ENCODE measurements at places on chromosomes 1 and 21. TPM values are rescaled to one million over a fixed set of nuclear protein-coding genes. Genes with fewer than 3 reads are reported as not detected.

GRCh38 chr1:84887261-84887934 is 5.6 kb downstream of the LPAR3 start:
- no peak for DNase-seq

- peak; percentile 9 for DNase-seq
These were observed 63.1 kb downstream of the PTGFR start for GRCh38 chr1:78553859-78554258.

The PALMD gene
- total RNA-seq: 19.2 TPM

The TXNDC12 gene
- total RNA-seq: 51.6 TPM

DNA sequence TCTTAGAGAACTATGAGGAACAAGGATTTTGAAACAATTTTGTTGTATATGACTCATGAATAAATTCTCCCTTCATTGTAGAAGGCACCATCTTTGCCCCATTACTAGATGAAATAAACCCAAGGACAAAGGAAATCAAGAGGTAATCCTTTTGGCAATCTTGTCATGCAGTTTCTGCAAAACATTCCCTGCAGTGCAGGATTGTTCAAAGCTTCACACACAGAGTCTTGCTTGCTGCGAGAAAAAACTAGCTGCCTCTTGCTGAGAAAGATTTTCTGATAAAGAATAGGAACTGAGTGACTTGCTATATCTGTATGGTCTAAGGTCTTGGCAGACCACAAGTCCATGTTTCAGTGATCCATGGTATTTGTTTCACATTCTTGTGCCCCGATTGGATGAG is 657.4 kb upstream of the ADGRL4 start:
- DNase-seq: no peak

DNA sequence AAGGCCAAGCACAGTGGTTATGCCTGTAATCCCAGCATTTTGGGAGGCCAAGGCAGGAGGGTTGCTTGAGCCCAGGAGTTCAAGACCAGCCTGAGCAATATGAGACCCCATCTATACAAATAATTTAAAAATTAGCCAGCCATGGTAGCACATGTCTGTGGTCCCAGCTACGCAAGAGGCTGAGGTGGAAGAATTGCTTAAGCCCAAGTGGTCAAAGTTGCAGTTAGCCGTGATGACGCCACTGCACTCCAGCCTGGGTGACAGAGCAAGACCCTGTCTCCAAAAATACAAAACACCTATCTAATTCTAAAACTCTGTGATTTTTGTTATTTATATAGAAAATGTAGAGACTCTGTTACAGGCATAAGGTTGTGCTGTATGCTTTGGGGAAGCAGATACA is 44.2 kb upstream of the ZYG11A start:
- no peak for DNase-seq

GRCh38 chr21:42609811-42610210 is 43.6 kb upstream of the PDE9A start:
- no peak for DNase-seq

The MCOLN2 gene
- 12.6 TPM for total RNA-seq

GRCh38 chr1:53550201-53550741 is 91.1 kb downstream of the DMRTB1 start:
- no peak for DNase-seq

GRCh38 chr1:213568929-213569815 is 418.6 kb upstream of the PROX1 start:
- DNase-seq: no peak

The ACOT11 gene
- 10.4 TPM for total RNA-seq

DNA sequence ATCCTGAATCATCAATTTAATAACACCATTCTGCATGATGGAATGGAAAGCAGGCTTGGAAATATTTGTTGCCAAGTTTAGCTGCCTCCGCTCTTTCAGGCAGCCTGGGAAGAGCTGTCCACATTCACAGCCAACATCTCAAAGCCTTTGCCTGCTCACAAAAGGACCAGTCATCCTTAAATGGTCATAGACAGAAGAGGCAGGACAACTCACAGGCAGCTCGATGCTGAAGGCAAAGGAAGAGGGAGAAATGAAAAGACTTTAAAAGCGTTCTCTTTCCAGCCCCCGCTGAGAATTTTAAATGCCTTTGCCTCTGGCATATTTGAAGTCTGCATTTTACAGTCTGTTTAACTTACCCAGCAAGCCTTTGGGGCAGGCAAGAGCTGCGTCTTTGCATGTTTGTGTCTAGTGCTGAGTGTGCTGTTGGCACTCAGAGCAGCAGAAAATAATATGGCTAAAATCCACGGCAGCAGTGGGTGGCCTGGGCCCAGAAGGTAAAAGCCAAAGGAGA is 68.9 kb downstream of the NMNAT2 start:
- DNase-seq: no peak

The OR2L3 gene
- not detected for total RNA-seq

DNA sequence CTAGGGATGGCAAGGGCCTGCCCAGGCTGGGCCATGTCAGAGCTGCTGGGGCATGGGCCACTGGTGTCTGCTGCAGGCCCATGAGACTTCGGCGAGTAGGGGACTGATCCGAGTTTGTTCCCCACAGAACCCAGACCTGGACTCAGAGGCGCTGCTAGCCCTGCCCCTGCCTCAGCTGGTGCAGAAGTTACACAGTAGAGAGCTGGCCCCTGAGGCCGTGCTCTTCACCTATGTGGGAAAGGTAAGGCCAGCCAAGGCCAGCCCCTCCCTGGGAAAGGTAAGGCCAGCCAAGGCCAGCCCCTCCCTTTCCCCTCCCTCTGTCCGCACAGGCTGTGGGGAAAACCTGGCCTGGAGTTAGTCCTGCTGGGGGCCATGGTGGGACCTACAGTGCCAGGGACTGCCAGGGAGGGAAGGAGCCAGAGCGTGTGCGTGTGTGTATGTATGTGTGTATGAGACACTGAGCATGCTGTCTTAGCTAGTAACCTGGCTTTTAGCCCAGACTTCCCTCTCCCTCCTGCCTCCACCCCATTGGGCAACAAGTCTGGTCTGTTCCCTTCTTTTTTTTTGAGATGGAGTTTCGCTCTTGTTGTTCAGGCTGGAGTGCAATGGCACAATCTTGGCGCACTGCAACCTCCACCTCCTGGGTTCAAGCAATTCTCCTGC is 8.0 kb downstream of the FAAH start:
- peak; percentile 83 for DNase-seq

The LCE3E gene
- not detected for total RNA-seq

GRCh38 chr1:245654460-245655050 is 499.8 kb downstream of the KIF26B start:
- no peak for DNase-seq

GRCh38 chr1:117466761-117467160 is 99.5 kb downstream of the MAN1A2 start:
- DNase-seq: no peak

DNA sequence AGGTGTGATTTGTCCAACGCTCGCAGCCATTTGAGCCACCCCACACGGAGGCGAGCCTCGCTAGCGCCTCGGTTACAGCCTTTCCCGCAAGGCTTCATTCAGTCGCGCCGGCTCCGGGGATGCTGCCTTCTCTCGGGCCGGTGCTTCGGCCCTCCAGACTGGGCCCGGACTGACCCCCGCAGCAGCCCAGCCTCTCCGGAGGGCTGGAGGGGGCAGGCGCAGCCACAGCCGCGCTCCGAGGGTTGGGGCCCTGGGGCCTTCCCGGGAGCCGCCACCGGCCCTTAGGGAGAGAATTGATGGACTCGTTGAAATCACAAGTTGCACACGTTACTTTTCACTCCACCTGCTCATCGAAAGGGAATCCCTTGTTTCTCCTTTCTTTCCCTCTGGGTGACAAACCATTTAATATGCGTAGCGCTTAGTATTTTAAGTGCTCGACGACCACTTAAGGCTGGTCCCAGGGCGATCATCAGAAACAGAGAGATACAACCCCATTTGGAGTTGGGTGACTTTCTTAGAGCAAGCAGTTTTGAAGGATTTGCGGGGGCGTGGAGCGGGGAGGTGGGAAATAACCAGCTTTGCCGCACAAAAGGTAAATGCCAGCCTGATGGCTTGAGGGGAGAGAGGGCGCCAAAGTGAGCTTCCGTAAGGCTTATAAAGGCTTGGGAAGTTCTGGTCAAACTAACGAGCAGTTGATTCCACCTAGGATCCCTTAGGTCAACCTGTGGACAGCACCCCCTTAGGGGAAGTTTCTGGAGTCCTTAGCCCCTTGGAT is 24.6 kb upstream of the ENAH start:
- DNase-seq: no peak
